ENCODE measurements at places on chromosomes 4 and X.
A peak's percentile ranks its signal among the peaks of the same experiment; 100 is the strongest.

GRCh38 chr4:85474818-85475630 is at the start of gene ARHGAP24:
ARHGAP24 (plus strand) TSS chr4:85475150.
- peak; percentile 73 for DNase-seq

DNA sequence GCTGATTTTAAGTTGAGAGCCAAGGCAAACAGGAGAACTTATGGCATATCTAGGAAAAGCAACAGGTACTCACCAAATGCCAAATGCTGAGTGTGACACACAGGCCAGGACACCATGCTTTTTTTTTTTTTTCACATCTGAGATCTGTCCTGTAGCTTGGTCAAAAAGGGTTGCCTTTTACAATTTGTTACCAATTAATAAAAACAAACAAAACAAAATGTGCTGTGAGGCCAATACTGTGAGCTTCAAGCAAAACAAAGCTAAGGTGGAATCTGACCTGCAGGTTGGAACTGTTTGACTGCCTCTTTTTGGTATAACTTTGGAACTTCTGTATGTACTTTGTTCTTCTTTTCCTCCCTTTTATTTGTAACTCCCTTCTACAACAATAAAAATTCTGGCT is 548.5 kb upstream of the IGFBP7 start:
- no peak for DNase-seq

DNA sequence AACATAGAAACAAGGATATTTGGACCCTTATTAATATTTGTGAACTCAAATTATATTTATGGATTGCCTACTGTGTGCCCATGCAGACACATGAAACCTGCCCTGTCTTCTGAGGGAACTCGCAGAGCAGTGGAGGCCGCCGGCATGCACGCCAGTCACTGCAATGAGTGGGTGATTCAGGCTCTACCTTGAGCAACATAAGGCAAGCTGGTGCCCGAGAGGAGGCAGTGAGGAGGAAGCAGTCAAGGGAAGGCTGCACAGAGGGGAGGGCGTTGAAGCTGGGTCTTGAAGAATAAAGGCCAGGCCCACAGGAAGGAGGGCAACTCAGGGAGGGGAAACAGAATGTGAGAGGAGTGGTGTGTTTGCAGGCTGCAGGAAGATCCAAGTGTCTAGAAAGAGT is 52.8 kb downstream of the PPEF2 start:
- no peak for DNase-seq

GRCh38 chr4:159239629-159240028 is 136.8 kb downstream of the RAPGEF2 start:
- DNase-seq = no peak

DNA sequence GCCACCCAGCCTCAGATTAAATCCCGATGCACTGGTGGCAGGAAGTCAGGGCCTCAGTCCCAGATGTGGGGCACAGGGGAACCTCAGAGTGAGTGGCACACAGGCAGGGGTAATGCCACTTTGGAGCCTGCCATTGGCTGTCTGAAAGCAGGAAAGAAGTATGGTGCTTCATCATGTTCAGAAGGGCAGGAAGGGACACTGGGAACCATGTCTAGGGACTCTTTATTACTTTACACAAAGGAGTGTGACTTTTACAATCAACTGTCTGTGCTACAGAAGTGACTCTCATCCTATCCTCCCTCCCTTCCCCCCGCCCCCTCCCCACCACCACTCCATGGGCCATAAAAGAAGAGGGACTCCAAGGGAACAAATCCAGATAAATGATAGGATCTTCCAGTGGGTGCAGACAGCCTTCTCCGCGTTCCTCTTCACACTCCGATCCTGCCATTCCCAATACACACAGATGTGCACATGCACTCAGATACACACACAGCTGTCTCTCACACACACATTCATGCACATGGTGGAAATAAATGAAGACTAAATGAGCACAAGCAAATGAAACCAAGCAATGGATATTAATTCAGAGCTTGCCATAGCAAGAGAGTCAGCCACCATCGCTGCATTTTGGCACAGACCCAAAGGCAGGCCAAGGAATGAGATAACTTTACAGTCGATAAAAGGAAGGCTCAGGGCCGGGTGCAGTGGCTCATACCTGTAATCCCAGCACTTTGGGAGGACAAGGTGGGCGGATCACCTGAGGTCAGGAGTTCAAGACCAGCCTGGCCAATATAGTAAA is 2.5 kb upstream of the TMEM154 start:
- no peak for DNase-seq

DNA sequence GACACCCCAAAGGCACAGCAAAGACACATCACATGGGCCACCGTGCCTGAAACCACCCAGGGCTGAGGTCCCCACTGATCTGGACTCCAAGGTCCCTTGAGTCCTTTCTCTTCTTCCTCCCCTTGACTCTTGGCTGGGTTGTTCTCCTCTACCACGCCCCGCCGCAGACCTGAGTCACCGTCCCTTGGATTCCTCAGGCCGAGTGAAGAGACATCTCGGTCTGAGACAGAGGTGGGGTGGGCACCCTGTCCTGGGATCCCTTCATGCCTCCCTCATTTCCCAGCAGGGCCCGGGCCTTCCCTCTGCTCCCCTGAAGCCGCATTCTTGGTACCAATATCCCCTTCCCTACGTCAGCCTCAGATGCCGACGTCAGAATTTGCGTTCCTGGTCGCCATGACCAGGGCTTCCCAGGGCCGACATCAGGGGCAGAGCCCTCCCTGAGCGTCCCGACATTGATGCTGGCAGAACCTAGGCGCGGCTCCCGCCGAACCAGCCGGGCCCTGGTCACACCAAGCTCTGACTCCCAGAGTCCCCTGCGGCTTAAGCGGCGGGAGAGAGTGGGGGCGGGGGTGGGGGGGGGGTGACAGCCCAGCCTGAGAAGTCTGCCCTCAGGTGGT is 498 bp downstream of the MAGEA10 start:
- no peak for DNase-seq

DNA sequence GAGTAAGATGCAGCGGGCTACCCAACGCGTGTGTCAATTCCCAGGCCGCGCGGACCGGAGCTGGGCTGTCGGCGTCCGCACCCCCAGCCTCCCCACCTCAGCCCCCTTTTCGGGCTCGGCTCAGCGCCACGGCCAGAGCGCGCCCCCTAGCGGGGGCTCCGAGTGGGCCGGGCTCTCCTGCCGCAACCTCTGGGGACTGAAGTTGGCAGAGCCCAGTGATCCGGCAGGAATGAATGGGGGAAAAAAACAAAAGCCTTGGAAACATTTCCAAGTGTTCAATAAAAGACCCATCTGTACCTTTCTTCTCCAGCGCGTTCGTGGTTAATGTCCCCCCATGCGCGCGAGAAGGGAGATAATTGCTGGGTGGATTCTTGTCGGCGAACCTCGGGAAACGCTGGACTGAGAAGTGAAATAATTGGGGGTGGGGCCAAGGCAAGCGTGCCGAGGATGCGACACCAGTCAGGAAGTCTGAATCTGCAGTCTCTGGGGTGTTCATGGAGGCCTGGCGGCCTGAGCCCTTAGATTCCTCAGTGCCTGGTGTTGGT is 5.2 kb upstream of the ARX start:
- DNase-seq = no peak

- peak; percentile 67 for DNase-seq
These were observed 33.1 kb upstream of the GPR34 start for GRCh38 chrX:41655631-41656030.

- DNase-seq = no peak
These were observed 21.6 kb downstream of the TEC start for GRCh38 chr4:48247878-48248558.

GRCh38 chr4:165058666-165059065 is 5.0 kb downstream of the TRIM75 start:
- no peak for DNase-seq

DNA sequence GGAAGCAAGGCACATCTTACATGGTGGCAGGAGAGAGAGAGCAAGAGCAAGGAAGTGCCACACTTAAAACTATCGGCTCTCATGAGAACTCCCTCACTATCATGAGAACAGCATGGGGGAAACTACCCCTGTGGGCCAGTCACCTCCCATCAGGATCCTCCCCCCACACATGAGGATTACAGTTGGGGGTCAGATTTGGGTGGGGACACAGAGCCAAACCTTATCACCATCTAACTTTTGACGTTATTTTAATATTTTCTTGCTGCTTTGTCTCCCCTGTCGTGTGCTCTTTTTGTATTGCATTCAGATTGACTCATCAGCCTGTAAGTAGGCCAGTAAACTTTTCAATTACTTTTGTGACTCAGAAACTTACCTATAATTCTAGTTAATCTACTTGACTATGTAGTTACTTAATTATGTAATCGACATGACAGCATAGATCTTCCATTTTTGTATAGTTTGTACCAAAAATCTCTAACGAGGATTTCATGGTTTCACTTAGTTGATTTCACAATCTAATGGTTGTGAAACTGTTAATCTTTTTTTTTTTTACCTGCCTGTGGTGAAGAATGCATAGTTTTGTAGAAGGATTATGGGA is 18.3 kb downstream of the STIM2 start:
- no peak for DNase-seq

GRCh38 chr4:80918004-80918403 is 112.5 kb upstream of the BMP3 start:
- peak; percentile 5 for DNase-seq

- DNase-seq = peak; percentile 26
These were observed 107.6 kb downstream of the DCTD start for GRCh38 chr4:182809417-182810102.

GRCh38 chr4:28402751-28403150 is 1542.1 kb downstream of the STIM2 start:
- no peak for DNase-seq

DNA sequence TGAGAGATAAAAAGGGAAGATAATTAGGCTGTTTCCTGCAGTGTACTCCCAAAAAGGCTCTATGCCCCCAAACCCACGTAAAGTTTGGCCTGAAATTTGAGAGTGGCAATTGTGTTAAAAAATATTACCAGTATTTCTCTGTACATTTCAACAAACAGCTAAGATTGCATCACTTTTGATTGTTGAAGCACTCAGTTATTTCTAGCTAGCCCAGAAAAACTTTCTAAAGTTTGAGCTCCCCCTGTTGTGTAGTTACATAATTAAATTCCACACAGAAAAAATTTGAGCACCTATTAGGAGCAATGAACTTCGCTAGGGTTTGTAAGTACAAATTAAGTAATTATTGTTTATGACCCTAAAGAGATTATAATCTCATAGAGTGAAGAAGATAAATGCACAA is 109.4 kb downstream of the DLG3 start:
- peak; percentile 7 for DNase-seq

GRCh38 chr4:25633541-25633940 is 22.1 kb upstream of the SLC34A2 start:
- DNase-seq = no peak

GRCh38 chr4:113743690-113744089 is 17.8 kb downstream of the CAMK2D start:
- no peak for DNase-seq

GRCh38 chr4:15961781-15962510 is 1.0 kb downstream of the FGFBP2 start:
- DNase-seq = no peak

DNA sequence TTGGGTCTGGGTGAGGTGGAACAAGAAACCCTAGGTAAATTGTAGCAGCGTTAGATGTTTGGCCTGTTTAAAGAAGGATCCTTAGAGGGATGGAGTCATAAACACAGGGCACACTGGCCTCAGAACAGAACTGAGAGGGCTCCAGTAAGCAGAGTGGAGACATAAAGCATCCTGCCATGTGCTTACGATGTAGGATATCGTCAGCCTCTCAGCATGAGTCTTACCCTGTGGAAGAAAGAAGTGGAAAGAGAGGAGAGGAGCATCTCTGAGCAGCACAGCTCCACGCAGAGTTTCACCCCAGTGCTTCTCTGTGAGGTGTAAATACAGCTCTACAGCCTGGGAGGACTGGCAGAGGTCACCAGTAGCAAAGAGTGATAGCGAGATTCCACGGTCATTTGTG is 27.8 kb upstream of the SORBS2 start:
- DNase-seq = no peak

GRCh38 chrX:114650351-114650750 is 66.5 kb downstream of the HTR2C start:
- DNase-seq = peak; percentile 17

- no peak for DNase-seq
These were observed 234.2 kb downstream of the FRAS1 start for GRCh38 chr4:78291277-78291676.

- DNase-seq = no peak
These were observed 631.1 kb upstream of the FAT1 start for GRCh38 chr4:187354740-187355139.

- no peak for DNase-seq
These were observed 29.2 kb downstream of the FANCB start for GRCh38 chrX:14843666-14844065.

- DNase-seq = no peak
These were observed 1217.7 kb downstream of the PCDH19 start for GRCh38 chrX:99192421-99192820.

GRCh38 chrX:111445485-111445884 is 33.5 kb upstream of the DCX start:
- DNase-seq = peak; percentile 57

DNA sequence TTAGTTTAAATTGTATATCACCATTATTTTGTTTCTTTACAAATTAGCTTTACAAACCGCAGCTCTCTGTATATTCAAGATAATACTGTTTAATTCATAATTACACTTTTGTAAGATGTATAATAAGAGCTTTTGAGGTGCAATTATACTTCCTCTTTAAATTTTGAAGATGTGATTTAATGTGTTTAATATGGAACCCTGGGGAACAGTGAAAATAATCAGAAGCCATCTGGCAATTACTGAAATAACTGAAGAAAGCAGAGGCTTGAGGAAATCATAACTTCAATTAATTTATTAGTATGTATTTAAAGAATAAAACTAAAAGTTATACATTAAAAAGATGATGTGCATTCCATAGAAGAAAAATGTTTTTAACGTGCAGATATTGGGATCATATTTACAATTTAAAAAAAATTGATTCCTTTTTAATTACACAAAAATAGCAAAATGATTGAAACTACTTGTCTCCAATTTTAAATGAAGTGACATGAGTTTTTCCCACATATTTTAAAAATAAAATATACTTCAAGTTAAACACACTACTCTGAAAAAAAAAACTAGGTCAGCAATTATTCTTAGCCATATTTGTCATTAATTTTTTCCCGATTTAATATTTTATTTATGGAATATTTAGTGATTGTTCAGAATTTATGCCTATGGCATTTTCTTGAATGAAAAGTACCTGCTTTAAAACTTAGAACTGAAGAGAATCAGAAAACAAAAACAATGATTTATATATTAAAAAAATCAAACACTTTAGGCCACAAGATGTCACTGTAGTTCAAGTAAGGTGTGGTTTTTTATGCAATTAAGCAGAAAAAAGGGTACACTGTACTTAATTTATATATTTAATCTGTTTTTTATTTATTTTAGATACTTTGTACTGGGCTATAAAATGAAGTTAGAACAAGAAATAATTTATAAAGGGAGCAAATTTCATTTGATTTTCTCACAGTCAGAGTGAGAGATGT is 942.7 kb upstream of the NDST4 start:
- DNase-seq = peak; percentile 6

DNA sequence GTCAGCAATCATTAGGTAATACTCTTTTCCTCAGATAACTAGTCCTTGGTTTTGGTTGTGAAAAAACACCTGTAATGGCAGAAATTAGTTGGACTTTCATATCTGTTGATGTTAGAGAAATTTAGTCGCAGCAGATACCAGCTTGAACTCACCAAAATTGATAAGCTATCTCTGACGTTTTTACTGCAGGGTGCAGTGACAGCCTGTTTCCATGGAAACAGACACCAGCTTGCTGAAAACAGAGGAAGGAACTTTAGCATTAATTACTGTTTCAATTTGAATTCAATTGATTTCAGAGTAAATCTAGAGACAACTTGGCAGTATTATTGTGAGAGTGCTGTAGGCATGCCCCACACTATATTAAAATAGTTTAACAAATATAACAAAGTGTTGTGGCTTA is 246.5 kb downstream of the PPP1R2C start:
- no peak for DNase-seq
